ENCODE measurements at places on chromosomes 3 and 15.
A peak's percentile ranks its signal among the peaks of the same experiment; 100 is the strongest.

- DNase-seq, result no peak
Observed at GRCh38 chr3:21464746-21465145, 286.3 kb downstream of the ZNF385D start.

GRCh38 chr3:10485380-10485779 is 20.0 kb downstream of the ATP2B2 start:
- no peak for DNase-seq

GRCh38 chr3:141561426-141562034 is 74.7 kb downstream of the RASA2 start:
- peak; percentile 46 for DNase-seq

DNA sequence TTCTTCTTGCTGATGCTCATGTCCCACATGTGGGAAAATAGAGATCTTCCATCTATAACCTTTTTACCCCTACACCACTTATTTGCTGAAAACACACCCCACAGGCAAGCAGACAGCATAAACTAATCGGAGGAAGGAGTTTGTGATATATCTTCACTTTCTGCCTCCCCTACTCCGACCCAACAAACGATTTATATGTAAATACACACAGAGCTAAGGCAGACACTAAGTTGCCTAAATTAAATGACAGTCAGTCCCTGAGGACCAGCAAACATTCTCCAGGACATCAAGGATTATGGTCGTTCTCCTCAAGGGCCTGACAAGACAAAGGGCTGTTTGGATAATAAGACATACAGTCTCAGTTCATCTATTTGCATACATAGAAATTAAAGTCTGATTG is 552.5 kb downstream of the ROBO1 start:
- DNase-seq, result no peak

GRCh38 chr3:11928381-11928780 is 75.8 kb upstream of the SYN2 start:
- DNase-seq, result no peak

DNA sequence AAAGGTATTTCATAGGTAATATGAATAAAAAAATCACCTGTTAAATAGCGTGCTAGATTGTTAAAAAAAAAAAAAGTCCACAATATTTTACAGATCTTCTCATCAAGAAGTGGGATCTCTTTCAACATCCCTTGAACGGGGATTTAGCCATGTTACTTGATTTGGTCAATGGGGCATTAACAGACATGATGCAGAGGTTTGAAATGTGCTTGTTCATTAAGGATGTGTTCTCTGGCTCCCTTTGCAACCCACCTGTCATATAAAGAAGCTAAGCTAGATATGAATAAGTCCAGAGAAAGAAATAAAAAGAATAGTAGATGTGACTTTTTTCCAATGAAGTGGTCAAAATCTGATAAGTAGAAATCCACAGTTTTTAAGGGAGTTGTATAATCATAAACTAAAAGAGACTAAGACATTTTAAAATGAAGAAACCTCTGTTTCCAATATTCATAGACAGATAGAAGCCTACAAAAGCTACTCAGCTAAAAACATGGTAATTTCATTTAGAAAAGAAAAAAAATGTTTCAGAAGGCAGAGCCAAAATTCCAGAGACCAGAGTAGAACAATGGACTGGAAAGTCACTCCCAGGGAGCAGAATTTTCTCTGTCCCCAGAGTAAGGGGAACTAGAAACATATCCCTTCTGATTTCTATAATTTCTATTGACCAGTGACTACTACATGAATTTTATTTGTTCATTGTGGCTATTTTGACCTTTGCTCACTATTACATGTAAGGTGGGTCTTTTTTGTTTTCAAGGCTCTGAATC is 79.2 kb downstream of the PLSCR2 start:
- no peak for DNase-seq

DNA sequence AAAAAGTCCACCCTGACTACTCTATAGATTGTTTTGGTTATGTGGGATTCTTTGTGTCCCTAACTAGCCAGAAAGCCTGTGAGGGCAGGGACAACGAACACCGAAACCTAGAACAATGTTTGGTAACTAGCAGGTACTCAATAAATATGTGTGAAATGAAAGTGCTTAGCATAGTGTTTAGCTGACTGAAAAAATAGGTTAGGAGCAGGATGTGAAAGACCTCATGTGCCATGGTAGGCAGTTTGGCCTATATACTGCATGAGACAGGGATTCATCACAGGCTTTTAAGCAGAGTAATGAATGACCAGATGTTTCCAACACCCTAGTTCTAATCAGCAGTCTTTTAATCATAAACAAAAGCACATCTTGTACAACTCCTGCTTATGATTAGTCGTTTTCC is 64.2 kb downstream of the MYO5A start:
- no peak for DNase-seq

GRCh38 chr15:91947293-91947679 is 93.8 kb downstream of the SLCO3A1 start:
- no peak for DNase-seq

- DNase-seq, result no peak
Observed at GRCh38 chr3:86954226-86954625, 36.7 kb downstream of the VGLL3 start.

DNA sequence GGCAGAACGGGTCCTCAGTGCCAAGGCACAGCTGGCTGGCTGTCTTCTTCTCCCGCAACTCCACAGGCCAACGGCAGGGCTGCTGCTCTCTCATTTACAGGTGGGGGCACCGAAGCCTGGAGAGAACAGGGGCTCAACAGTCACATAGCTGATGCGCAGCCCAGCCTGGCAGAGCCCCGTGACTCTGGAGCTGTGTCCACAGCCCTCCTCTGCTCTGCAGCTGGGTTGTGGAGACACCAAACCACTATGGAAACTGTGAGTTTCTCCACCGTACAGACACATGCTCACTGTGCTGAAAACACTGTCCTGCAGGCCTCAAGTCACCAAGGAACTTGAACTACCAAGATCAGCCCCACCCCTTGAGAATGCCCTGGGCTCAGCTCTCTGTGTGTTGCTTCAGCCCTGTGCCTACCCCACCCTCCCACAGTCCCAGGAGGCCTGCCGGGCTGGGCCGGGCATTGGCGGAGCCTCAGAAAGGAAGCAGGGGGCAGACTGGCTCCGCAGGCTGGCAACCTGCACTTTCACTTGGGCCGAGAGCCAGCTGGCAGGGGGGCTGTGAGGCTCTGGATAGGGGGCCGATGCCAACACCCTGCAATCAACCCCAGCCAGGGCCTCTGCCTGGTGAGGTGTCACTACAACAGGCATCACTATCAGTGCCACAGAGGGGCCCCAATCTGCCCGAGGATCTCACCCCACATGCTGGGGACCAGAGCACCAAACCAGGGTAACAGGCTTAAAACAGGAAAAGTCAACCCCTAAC is 113.7 kb upstream of the RPL32 start:
- DNase-seq, result no peak

DNA sequence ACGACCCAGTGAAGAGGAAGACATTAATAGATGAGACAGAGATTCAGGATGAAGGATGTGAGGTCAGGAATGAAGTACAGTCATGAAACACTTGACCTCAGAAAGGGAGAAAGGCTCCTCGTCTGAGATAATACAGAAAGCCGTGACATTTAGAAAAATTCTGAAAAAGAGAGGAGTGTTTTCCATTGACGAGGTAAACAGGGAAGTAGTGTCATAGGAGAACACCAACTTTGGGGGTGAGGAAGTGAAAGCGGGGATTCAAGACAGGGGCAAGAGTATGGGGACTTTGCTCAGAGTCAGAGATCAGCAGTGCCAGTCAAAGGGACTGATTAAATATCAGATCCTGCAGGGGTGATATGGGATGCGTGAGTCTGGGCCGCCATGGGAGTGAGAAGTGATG is 160.9 kb downstream of the PLCL2 start:
- no peak for DNase-seq

GRCh38 chr3:60363817-60364216 is 887.4 kb downstream of the FHIT start:
- no peak for DNase-seq

DNA sequence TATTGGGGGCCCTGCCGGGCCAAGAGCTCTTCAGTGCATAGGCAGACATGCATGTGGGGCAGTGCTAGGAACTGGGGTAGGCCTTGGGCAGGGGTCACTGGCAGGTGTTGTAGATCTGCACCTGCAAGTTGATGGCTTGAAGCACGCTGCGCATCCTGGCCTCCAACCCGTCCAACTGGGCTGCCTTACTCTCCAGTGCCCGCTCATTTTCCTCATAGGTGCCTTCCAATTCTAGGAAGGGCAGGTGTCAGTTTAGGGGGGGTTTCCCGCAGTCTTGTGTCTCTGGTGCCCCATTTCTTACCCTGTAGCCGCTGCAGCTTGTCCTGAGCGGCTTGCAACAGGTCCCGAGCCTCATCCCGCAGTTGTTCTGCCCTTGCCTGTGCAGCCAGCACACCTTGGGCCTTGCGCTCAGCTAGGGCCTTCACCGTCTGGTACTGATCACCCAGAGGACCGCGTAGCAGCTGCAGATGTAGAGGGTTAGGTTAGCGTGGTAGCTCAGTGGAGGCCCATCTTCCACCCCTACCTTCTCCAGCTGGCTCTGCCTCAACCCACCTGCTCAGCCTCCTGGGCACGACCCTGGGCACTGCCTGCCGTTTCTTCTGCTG is 611 bp upstream of the USP19 start:
- DNase-seq, result no peak

- DNase-seq, result no peak
Observed at GRCh38 chr15:41334293-41335120, 1.8 kb downstream of the NUSAP1 start.

DNA sequence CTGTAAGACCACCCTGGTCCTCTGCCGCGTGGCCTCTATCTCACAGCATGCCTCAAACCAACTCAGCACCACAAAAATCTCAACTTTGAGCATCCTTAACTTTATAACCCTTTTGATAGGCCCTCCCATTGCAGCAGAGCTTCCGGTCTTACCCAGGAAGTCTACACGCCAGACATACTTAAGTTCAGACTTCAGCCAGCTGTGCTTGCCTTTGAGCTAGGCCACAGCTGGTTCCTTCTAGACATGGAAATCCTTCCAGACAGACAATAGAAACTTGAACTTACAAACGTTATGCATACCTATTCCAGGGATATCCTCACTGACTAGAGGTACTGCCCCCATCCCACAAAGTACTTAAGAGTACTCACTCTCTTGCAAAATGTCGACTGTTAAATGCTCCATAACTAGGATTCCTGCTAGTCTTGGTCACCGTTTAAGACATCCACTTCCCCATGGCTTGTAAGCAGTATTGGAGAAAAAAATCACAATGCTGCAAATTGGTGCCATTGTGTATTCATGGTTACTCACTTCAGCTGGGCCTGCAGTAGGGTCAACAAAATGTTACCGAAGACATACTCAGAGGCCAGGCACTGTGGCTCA is 183.5 kb downstream of the TBL1XR1 start:
- no peak for DNase-seq

DNA sequence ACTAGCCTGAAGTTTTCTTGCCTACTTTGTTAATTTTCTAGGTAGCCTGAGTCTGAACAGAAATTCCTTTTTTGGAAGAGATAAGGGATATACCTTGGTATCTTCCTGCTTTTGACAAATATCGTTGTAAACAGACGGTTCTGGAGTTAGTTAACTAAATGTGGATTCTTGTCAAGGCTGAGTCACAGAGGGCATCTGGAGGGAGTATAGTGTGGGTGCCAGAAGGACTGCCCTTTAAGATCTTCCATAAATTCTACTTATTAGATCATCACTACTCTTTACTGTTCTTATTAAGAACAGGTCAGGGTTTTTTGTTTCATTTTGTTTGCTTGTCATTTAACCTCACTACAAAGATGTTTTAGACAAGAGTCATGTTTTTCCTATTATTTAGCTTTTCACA is 125.3 kb upstream of the SKOR1 start:
- DNase-seq, result no peak

DNA sequence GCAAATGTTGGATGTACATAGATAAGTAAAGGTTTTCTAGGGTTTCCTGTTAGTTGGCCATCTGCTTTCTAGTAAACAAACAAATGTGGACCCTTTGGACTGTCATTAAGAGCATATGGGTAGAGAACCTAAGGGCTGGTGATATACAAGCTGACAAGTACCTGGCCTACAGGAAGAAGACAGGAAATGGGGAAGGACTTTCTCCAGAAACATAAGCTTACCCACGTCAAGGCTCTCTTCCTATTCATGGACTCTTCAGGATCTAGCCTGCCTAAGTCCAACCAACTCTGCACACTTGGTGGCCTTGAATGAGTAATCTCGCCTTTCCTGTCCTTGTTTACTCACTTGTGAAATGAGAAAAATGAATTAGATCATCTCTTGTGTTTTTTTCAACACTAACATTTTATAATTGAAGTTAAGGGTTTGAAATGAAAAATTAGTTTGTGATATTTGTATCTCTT is 22.2 kb upstream of the GOLIM4 start:
- DNase-seq, result no peak

DNA sequence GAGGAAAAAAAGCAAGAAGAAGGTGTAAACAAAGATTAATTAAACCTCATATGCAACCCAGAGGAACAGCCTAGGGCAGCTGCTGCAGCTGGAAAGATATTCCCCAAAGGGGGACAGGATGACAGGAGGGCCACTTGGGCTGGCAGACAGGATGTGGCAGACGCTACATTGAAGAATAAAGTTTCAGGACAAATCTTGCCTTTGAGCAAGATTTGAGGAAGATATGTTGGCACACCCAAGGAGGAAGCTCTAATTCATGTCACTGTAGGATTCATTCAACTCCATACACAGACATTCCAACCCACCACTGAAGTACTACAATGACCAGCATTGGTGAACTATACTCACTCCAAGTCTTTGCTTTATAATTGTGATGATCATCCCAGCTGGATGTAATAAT is 504.0 kb downstream of the SHQ1 start:
- no peak for DNase-seq

DNA sequence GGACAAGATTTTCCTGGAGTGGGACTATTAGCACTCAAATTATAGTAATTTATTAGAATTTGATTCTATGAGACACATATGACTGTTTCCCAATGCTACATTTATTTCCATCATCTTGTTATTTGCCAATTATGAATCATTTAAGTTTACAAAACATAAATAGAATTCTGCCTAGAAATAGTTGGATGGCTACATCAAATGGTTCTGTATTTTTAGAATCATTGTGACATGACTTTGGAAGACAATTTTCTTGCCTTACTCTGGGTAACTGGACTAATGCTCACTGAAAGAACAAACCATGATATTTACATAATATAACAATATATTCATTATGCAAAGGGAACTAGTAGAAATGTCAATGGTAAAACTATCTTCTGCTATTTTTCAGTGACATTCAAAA is 173.5 kb downstream of the ZIC1 start:
- no peak for DNase-seq

- no peak for DNase-seq
Observed at GRCh38 chr3:69178082-69178481, 55.7 kb upstream of the LMOD3 start.

- no peak for DNase-seq
Observed at GRCh38 chr3:159112724-159113123, 310.9 kb downstream of the MFSD1 start.

- no peak for DNase-seq
Observed at GRCh38 chr3:25462495-25462894, 34.4 kb downstream of the RARB start.

GRCh38 chr15:40320931-40321371 is 2.5 kb upstream of the INAFM2 start:
- DNase-seq, result peak; percentile 49

Measured in activated T-cell treated with anti-CD3 and anti-CD28 coated beads for 4 hours (primary cell).